ENCODE measurements at places on chromosomes 2 and 18.

DNA sequence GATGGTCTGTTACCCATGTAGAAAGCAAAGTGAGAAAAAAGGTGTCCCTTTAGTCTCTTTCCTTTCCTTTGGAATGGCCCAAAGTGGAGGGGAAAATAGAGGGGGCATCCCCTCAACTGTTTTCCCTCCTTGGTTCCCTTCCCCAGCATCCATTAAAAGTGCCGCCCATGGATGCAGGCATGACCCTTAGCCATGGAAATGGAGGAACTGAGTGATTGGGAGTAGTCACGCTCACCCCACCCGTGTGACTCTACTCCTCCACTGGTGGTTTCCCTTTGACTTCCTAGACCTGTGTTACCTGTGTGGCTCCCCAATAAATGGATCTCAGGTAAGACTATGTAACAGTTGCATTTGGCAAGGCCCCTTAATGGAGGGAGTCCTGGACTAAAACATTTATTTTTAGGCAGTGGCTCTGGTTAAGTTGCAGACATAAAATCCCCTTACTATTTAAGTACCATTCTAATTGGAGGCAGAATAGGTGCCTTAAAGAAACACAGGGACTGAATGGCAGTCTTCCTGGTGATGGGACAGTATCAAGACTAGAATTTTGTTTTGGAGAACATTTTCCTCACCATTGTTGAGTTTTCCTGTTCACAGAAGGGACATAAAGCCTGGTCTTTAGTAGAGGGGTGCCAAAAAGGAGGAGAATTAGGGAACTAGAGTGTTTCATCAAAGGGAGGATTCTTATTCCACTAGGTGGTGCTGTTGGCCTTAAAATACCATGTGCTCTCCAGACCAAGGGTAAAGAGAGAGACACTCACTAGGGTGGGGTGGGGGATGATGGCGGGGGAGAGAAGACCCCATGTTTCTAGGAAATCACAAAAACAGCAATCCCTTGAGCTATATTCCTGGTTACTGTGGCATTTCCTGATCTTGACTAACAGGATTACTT lies 25.7 kb upstream of the PLA2R1 start:
- no peak for DNase-seq

DNA sequence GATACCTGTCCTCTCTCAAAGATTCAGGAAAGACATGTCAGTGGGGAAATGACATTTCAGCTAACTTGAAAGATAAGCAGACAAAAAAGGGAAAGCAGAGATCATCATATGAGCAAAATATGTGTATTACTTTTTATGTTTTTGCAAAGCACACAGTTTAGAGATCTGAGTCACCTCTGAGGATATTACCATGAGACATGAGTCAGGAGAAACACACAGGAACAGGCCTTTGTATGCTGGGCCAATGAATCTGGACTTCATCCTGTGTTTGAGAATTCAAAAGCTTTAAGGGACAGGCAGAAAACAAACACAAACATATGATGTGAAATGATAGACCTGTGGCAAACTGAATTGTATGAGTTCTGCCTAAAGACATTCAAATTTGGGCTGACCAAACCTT lies 306.0 kb upstream of the EPC2 start:
- DNase-seq, result no peak

DNA sequence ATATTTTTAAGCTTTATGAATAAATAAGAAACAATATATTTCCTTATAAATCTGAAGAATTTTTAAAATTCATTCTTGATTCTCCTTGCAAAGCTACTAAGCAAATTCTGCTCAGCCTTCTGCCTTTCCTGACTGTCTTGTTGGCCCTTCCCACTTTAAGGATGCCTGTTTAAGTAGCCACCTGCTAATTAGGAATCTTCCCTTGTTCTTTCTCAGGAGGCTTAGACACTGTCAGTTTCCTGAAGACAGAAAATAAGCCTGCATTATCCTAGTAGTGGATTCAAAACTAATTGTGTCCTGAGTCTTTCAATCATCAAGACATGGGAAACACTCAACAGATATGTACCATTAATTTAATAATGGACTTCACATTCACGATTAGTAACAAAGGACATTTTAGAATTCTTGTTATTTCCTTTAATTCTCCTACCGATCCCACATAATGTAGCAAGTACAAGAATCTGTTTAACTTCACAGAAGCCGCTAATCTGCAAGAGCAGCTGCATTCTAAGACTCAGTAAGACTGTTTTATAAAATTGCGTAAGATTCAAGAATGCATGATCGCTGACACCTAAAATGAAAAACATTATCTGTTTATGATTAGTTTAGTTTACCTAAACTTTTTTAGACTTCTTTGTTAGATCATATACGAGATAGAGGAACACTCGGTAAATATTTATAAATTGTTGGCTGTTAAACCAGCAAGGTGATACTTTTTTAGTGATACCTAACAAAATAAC lies 445.4 kb upstream of the DSEL start:
- no peak for DNase-seq

DNA sequence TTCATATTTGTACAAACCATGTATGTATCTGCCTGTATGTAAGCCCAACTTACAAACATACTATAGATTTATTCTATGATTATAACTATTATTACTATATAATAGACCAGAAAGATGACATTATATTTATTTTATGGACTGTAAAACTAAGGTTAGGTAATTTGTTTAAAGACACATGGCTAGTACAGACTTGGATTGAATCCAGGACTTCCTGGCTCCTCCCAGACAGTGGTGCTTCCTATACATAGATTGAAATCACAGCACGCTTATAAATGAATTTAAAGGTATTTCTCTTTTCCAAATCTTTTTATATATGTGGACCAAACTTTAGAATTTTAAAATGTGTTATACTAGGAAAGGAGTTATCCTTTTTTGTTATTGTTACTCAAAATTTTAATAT lies 151.6 kb upstream of the MYO3B start:
- DNase-seq, result no peak

GRCh38 chr2:131431336-131431735 lies 44.6 kb upstream of the TUBA3D start:
- DNase-seq, result no peak

GRCh38 chr2:174024524-174025270 lies 59.5 kb upstream of the SP3 start:
- DNase-seq, result no peak

DNA sequence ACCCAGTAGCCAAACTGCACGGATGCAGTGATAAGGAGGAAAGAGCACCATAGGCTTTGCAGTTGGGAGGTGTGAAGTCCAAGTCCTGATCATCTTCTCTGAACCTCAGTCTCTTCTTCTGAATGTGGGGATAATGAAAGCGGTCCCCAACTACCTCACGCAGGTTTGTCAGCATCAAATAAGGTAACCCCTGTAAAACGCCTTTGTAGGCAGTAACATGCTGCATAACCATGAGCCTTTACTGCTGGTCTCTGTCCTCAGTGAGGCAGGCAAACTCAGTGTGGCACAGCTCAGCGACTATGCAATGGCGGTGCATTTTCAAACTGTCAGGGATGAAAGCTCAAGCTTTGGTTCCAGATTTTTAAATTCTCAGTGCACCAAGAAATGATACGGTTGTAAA lies 46.1 kb downstream of the DNMT3A start:
- no peak for DNase-seq

DNA sequence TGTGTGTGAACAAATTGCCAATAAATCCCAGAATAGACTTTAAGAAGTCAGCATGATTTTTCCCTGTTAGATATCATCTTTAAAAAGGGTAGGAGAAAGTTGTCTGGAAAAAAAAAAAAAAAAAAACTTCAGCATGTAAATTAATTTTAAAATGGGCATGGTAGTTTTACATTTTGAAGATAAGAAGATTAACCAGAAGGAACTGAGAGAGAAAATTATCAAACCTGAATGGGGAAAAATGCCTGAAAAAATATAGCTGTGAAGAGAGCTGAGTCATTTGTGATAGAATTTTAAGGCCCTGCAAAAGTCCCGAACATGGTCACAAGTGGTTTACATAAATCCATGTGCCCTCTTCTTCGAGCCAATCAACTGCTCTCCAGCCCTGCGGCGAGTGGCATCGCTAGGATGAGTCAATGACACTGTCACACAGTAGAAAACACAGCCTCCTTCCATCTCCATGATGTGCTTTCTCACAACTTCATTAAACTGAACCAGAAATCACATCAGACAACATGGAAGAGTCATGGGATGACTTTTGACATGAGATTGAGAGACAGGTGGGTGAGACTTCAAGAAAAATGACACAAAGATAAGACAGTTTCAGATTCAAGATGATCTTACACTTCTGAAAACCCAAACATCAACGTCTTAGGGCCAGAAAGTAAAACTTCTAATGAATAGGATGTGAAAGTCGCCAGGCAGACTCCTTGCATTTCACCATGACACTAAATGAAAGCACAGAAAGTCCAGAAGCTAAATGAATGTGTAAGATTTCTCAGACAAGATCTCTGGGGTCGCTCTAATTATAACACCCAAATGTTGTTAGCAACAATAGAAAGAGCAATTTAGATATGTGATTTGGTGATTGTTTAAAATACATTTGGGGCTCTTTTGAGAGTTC lies 273.0 kb upstream of the ID2 start:
- no peak for DNase-seq

- DNase-seq, result no peak
Observed at GRCh38 chr2:40370007-40370395, 81.9 kb downstream of the SLC8A1 start.

- no peak for DNase-seq
Observed at GRCh38 chr2:189551808-189552207, 28.8 kb downstream of the SLC40A1 start.

GRCh38 chr18:49483198-49483597 lies 3.8 kb downstream of the C18orf32 start:
- no peak for DNase-seq

DNA sequence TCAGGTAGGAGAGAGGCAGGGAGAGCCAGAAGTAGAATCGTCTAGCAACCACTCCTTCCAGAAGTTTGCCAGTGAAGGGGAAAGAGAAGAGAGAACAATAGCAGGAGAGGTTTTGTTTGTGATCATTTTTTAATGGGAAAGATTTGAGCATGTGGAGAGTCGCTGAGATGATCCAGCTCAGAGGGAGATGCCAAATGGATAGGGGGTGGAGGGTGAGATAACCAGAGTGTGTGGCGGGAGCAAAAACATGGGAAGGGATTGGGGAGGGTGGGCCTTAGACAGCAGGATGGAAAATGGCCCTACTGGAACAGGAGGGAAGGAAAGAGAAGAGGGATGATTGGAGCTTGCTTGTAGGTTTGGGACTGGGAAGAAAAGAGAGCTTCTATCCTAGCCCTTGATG lies 269.8 kb downstream of the GLI2 start:
- DNase-seq, result no peak
